Upper lobe of right lung (tissue), 1 donor: ENCODE measurements at places on chromosomes 5 and 9. TPM values are rescaled to one million over a fixed set of nuclear protein-coding genes. Genes with fewer than 3 reads are reported as not detected.

CREBRF gene
- total RNA-seq, result 47.4 TPM

FBP1 gene
- 357 TPM for total RNA-seq

PLCXD3 gene
- total RNA-seq, result 2.6 TPM

DAB2IP gene
- 81.6 TPM for total RNA-seq

GRCh38 chr9:87622923-87623322 lies 103.0 kb upstream of the CTSL start:
- no peak for DNase-seq
